Pulmonary artery endothelial cell (primary cell): ENCODE measurements at places on chromosomes 7 and 10.

DNA sequence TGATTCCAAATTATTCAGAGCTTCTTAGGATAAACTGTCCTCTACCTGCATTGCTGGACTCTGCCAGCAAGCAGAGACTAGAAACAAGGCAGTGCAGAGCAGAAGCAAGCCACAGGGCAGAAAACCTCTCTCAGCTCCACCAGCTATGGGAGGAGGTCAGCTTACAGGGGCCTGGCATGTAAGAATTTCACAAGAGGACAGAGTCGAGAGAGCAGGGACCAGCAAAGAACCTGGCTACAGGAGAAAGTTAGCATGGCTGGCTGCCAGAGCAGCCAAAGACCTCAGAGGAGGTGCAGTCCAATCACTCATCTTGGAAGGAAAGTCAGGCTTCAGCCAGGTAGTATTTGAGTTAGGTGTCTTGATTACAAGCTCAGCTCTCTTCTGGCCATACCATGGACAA is 62.9 kb downstream of the ENO4 start:
- no peak for DNase-seq

DNA sequence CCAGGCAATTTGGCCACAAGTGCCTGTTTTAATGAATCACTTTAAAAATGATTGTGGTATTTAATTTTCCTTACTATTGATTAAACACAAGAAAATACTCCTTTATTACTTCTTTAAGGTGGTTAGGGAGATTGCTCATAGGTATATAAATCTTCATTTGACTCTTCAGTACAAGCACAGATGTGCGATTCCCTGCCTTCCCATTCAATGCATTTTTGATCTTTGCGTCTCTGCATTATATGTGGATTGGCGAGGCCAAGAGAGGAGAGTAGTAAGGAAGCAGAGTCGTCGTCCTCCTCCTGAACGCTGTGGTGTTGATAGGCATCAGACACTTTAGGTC is 683.7 kb downstream of the LRMDA start:
- no peak for DNase-seq

- no peak for DNase-seq
These were observed at the start of gene STRA8 for GRCh38 chr7:135233570-135233969. Gene STRA8 (plus strand): TSS chr7:135233838. CDS start chr7:135240525, 6,687 bp downstream.

DNA sequence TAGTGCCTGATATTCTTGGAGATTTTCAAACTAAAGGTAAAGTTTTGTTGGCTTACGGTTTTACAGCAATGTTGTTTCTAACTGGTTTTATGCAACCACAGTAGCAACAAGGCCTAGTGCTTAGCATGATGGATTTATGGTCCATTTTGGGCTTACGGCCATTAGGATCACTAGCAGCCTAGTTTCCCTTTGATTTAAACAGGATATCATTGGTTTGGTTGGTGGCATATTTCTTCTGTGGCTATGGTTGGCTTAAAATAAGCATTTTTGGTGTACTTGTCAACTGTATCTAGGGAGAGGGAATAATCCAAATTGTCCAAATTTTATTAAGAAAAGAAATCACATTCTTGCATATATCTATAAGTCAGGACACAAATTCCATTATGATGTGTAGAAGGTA is 194.0 kb downstream of the HDAC9 start:
- no peak for DNase-seq

- DNase-seq, result no peak
These were observed 9.3 kb upstream of the CAMK2B start for GRCh38 chr7:44334734-44335097.

- no peak for DNase-seq
These were observed 199.2 kb downstream of the AHR start for GRCh38 chr7:17497549-17498167.

- DNase-seq, result no peak
These were observed 1019.0 kb downstream of the XPNPEP1 start for GRCh38 chr10:108904163-108904838.
